A549 (cell line): ENCODE measurements at places on chromosomes 7 and 10. TPM values are rescaled to one million over a fixed set of nuclear protein-coding genes. Genes with fewer than 3 reads are reported as not detected.

Gene KAZALD1
- 2.5 to 4.3 TPM (median 2.9 TPM) in 3 replicates for polyA plus RNA-seq

DNA sequence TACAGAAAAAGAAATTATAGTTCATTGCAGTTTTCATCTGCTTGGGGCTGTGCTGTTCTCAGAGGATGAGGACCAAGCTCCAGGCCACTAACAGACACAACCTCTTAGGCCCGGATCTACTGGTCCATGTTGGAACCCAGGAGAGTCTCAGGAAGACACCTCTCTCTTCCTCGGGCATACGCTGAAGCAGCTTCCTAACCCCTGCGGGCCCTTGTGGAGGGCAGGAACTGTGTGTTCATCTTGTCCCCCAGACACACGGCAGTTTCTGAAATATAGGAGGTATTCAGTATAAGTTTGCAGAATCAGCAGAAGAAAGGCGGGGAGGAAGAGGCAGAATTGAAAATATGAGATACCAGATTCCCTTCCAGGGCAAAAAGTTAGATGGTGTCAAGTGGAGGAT, 78.4 kb downstream of the EEPD1 start:
- DNase-seq: no peak

Gene SH2D4B
- polyA plus RNA-seq: 0.03 to 0.12 TPM (median 0.03 TPM) in 3 replicates

- DNase-seq: no peak
Observed at GRCh38 chr10:114576132-114576487, 82.0 kb downstream of the ABLIM1 start.

Gene LOXL4
- 1.6 to 2.4 TPM (median 2.0 TPM) in 3 replicates for polyA plus RNA-seq

Gene LRRC18
- not detected in 3 replicates for polyA plus RNA-seq
